ENCODE measurements at places on chromosomes 5 and 9.

DNA sequence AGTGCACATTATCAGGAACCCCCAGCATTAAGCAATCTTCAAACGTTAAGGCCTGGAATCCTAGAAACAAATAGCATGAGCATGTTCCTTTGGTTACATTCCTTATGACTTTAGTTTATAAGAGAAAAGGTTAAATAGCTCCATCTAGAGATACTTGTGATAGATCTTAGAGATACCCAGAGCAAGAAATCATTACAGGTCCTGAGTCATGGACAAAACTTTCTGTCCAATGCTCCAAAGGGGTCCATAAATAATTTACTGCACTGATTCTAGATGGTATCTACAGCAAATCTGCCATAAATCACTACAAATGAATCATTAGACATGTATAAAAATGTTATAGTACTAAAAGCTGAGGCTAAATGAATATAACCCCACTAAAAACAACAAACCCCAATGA is 139.6 kb downstream of the HTR1A start:
- no peak for DNase-seq

- DNase-seq = peak; percentile 59
Measured at GRCh38 chr5:83471405-83472212, at the start of gene VCAN. VCAN (plus strand) TSS chr5:83471744; CDS start chr5:83483519, 11,775 bp downstream.

DNA sequence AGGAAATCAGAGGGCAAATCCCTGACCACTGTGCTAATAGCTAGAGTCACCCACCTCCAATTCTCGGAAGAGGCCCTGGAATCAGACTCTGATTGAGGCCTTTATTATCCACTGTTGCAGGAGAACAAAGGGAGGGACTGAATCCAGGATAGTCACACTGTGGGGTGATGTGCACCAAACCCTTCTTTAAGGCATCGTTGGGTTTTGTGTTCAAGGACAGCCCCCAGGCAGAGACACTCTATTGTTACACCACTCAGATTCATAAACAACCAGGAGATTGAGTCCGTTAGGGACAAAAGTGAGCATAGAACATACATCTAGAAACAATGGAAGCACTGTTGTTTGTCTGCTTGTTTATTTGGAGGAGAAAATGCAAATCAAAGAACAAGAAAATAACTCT is 124.6 kb upstream of the TBCA start:
- DNase-seq = no peak

DNA sequence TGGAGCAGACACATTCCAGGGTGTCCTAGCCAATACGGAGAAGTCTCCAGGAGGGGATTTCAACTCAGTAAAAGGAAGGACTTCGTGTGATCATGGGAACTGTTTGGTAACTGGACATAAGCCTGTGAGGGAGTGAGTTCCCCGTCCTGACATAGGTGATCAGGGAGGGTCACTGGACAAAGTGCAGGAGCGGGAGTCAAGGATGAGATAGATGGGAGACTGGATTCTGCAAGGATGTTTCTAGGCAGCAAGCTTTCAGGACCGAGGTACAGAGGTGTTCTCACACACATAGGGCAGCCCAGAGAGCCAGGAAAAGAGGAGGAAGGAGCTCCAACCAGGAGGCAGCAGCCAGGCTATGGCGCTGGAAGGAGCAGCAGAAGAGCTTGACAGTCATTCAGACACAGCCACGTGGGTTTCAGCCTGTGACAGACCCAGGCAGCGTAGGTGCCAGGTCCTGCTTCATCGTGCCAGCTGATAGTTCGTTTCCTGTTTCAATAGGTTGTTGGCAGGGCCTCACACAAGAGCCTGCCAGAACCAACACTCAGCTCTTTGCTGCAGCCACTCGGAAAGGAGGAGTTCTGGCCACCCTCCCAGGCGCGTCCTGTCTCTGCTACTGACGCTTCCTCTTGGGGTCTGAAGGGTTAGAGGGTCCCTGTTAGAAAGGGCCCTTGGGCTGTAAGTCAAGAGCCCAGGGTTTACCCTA is 84.1 kb downstream of the AMBP start:
- DNase-seq = peak; percentile 71

DNA sequence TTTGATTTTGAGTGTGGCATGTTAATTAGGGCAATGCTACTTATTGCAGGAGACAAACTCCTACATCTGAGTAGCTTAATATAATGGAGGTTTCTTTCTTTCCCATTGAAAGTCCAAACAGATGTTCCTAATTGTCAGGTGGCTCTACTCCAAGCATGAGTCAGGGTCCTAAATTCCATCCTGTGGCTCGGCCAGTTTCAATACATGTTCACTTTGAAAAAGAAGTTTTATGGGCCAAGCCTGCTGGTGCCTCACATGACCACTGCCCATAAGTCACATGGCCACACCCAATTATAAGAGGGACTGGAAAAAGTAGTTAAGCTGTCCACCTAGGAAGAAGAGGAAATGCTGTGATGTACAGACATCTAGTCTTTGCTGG is 170.4 kb downstream of the ARRDC3 start:
- DNase-seq = no peak

DNA sequence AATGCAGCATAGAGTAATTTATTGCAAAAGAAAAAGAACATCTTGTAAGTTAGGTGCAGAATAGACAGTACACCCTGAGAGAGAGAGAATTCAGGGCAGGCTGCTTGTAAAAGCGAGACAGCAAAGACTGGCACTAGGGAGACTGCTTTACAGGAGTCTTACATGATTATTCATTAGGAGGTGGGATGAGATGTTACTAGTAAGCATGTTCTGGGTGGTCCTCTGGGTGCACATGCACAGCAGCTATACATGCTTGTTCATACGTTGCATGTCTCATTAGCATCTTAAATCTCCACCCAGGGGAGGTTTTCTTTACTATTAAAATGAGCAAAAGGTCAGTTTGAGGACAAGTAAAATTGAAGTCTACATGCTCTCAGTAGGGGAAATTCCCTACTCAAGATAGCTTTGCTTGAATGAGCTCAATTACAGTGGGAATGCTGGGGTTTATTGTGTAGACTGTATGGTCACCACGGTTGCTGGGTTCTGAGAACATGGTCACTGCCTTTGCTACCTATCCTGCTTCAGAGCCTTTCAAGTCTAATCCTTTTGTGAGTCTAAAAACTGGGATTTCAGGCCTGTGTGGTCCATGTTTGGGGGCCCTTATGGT is 60.6 kb downstream of the RGS7BP start:
- no peak for DNase-seq

DNA sequence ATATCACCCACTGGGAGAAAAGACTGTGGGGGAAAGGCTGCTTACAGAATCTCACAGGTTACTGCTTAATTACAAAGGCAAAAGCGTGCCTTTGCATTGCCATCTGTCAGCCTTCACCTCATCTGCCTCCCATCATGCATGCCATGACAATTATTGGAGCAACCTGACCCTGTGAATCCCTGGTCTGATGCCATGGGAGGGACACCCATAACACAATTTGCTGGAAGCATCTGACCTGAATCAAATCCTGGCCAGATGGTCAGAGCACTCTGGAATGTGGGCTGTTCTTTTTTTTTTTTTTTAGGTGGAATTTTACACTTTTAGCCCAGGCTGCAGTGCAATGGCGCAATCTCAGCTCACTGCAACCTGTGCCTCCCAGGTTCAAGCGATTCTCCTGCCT is 11.6 kb upstream of the RETREG1 start:
- DNase-seq = no peak

- DNase-seq = no peak
Measured at GRCh38 chr9:94937214-94937903, 210.9 kb downstream of the AOPEP start.

GRCh38 chr5:133744051-133744959 is 132.0 kb upstream of the FSTL4 start:
- DNase-seq = no peak

DNA sequence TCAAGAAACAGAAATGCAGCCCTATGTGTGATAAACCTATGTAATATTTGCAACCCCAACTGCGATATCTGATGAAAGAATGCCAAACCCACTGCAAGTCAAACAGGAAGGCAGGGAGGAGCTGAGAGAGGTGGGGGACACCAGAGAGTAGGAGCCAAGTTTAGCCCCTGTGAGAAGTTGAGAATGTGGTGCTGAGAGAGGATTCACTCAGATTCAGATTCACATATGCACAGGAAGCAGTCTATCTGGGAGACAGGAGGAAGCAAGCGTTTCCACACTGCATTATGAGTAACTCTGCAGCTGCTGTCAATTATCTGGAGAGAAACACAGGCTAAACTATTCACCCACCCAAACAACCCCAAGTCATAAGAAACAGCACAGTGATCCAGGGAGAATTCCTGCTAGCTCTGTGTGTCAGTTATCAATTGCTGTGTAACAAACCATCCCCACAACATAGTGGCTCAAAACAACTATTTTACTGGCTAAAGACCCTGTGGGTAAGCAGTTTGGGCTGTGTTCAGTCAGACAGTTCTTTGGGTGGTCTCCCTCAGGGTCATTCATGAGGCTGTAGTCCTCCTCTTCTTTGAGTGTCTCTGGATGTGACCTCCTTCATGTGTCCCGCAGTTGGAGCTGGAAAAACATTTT is 161.9 kb upstream of the RAI14 start:
- DNase-seq = no peak

GRCh38 chr5:137245438-137245837 is 253.7 kb downstream of the SPOCK1 start:
- DNase-seq = no peak

DNA sequence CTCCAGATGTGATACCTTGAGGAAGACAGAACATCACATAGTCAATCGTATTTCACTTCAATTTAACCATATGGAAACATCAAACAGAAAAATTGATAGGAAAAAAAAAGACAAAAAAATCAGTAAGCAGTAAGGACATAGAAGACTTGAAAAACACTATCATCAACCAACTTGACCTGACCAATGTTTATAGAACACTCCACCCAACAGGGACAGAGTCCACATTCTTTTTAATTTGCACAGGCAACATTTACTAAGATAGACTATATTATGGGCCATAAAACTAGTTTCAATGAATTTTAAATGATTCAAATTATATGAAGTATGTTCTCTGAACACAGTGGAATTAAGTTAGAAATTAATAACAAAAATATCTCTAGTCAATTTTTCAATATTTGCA is 20.8 kb upstream of the MACIR start:
- no peak for DNase-seq

DNA sequence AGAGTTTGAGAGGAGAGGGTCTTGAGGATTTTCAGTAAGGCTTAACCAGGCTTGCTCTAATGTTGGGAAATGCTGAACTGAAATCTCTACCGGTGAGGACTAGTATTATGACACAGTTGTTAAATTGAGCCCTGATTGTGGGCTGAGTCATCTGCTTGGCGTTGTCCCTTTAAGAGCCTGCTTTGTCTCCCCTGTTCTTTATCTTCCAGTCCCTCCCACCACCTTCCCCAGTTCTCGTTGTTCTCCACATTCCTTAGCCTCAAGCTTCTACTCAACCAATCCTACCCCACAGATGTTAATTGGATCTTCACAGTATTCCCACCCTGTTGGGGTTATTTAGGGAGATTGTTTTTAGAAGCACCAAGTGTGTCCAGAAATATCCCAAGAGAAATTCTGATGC is 57.6 kb downstream of the ANKRD55 start:
- DNase-seq = no peak

DNA sequence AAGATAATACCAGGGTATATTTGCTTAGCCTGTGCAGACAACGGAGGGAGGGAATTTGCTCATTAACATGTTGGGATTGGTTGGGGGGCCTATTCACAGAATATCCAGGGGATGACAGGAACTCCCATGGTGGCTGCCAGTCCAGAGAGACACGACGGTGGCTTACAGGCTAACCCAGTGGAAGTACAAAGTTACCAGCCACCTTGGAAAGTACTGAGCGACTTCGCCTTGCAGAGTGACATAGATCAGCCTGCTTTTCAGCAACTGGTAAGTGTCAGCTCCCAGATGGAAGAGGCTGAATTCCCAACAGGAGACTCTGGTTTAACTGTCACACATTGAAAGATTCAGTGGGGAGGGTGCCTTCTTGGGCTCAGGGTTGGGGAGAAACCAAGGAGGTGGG is 7.9 kb downstream of the ISL1 start:
- DNase-seq = no peak

GRCh38 chr5:54538156-54538555 is 20.6 kb downstream of the SNX18 start:
- no peak for DNase-seq

DNA sequence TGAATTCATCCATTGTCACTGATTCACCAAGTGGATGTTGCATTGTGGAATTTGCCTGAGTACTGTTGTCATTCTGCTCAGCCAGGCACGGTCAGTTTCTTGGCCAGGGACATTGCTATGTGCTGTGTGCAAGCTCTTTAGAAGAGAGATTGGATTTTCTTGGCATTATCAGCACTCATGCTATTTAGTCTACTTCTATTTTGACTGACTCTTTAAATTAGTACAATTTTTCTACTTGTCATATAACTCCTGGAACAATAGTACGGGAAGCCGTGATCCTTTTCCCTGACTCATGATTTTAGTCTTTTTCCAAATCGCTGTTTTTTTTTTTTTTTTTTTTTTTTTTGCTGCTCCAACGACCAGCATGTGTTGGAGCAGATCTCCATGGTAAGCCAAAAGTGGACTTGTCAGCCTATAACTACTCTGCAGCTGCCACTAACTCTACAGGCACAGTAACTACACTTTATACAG is 129.7 kb downstream of the CDC42SE2 start:
- no peak for DNase-seq

DNA sequence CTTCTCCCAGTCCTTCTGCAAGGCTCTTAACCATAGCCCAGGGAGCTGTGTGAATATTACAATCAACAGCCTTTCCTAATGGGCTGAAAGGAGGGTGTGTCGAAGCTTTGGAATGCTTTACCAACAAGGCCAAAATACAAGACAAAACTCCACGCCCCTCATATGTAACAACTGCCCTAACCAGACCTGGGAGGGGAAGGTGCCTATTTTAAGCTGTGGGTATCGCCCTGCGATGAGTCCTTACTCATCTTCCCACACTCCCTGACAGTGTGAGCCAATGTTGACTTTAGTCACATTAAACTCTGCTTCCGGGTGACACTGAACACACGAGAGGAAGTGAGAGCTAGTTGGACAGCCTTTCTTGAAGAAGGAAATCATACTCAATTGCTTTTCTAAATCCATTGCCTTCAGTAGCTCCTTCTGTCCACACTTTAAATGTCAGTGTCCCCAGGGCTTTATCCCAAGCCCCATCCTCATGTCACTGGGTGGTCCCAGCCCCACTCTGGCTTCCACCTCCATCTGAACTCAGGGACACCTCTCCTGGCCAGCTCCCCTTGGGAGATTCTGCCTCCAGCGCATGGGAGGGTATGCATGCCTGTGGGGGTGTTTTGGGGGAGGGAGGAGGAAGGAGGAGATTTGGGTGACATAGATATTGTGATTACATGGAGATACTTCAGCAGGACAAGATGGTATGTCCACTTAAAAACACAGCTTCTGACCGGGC is 6.5 kb upstream of the TBC1D9B start:
- no peak for DNase-seq

Measured in spinal cord (tissue), 10 donors.